ENCODE measurements at places on chromosomes 7 and 10.

GRCh38 chr10:86062647-86063145 lies 303.9 kb downstream of the GRID1 start:
- no peak for DNase-seq

DNA sequence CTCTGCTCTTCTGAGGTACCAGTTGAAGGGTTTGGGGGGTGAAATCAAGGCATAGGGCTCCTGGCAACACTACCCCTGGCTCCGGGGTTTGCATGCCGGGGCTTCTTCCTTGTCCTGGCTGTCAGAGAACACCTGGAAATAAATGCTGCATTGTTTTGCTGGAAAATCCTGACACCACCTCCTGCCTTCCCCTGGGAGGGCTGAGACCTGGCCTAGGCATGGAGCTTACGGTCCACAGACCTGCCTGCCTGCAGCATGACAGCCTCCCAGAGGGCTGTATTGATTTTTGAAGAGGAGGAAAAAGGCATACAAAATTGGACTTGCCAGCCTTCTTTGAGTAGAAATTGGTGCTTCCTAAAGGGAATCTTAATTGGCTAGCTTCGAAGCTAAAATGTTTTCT lies 227.1 kb downstream of the MGMT start:
- no peak for DNase-seq

DNA sequence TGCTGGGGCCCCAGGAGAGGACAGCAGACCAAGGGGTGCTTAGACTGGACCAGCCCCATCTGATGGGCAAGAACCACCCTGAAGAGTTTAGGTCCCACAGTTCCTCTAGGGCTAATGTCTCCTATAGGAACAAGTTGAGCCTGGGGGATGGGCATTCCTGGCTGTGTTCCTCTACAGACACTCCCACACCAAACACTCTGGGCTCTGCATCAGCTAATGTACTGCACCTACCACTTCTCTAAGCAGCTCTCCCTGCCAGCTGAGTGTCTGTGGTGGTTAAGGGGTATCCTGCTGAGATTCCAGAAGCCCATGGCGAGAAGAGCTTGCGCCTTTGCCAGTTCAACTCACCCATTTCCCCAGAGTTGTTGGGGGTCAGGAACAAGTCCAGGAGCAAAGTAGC lies 284.1 kb upstream of the CSTF2T start:
- DNase-seq = no peak

DNA sequence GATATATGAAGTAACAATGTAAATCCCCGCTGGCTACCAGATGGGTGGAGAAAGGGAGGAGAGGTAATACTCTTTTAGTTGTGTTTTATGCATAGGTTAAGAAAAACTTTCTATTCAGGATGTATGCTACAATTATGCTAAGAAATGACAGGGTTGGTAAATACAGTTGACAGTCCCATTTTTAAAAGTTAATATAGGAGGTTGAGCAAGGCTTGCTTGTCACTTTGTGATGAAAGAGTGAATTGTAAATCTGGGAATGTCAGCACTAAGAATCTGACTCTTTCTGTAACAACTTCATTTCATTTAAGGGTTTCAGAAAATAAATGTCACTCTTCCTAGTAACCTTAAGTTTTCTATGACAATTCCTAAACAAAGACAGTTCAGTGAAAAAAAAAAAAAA lies 59.8 kb downstream of the PTPRZ1 start:
- DNase-seq = no peak

- no peak for DNase-seq
Measured at GRCh38 chr7:28490831-28491230, 78.5 kb downstream of the CREB5 start.

GRCh38 chr10:14180911-14181566 lies 149.7 kb downstream of the FRMD4A start:
- DNase-seq = no peak

DNA sequence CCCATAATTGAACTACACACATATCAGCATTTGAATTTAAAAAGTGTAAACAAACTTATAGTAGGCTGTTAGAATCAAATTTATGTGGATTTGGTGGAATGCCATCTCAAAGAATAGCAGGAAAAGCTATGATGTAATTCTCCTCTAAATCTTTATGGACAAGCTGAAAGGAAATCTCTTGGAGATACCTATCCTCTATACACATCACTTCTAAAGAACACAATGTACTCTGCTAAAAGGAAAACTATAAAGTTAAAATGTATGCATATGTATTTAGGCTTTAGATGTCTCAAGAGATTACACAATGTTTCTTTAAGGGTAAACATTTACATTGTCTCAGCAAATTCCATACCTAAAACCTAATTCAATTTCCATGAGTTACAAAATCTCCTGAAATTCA lies 323.3 kb downstream of the CRPPA start:
- DNase-seq = no peak

DNA sequence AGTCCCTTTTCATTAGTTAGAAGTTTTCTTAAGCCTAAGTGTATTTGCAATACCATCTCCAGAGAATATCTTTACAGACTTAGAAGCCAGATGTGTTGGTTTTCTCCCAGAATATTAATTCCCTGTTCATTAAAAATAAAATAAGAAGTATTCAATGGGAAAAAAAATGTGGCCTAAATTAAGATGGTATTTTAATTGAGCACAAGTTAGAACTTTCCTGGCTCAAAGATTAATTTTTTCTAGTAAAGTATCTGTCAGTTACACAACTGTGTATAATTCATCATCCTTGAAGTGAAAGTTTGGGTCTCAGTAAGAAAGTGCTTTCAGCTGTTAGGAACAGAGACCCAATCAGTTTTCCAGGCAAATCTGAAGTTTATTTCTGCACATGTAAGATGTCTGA lies 1179.5 kb upstream of the C7orf33 start:
- no peak for DNase-seq

GRCh38 chr10:122466951-122467381 lies 5.6 kb downstream of the HTRA1 start:
- DNase-seq = no peak

- DNase-seq = no peak
Measured at GRCh38 chr10:79072994-79073645, 4.4 kb downstream of the ZMIZ1 start.

- DNase-seq = peak; percentile 70
Measured at GRCh38 chr7:39950473-39951225, 593 bp downstream of the CDK13 start.

All from ecto neural progenitor cell (in vitro differentiated cells).